CD14-positive monocyte (primary cell): ENCODE measurements at places on chromosomes 5 and 9.

DNA sequence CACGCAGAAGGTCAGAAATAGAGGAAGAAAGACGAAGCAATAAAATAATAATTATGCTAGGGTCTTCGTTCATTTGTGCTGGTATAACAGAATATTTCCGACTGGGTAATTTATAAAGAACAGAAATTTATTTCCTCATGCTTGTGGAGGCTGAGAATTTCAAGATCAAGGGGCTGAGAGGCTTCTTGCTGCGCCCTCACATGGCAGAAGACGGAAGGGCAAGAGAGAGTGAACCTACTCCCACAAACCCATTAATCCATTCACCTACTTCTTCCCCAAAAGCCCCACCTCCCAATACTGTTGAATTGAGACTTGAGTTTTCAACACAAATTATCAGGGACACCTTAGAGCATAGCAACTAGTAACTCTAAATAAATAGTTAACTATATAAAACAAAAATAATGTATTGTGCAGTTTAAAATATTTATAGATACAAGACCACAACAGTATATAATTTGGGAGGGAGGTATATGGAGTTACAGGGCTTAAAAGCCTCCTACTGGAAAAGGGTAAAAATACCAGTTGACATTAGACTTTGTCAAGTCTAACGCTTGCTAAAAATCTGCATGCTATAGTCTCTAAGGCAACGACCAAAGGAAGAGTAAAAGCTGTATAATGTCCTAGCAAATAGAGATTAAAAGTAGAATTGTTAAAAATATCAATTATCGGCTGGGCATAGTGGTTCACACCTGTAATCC, 40.3 kb upstream of the NAA35 start:
- DNase-seq = peak; percentile 10

DNA sequence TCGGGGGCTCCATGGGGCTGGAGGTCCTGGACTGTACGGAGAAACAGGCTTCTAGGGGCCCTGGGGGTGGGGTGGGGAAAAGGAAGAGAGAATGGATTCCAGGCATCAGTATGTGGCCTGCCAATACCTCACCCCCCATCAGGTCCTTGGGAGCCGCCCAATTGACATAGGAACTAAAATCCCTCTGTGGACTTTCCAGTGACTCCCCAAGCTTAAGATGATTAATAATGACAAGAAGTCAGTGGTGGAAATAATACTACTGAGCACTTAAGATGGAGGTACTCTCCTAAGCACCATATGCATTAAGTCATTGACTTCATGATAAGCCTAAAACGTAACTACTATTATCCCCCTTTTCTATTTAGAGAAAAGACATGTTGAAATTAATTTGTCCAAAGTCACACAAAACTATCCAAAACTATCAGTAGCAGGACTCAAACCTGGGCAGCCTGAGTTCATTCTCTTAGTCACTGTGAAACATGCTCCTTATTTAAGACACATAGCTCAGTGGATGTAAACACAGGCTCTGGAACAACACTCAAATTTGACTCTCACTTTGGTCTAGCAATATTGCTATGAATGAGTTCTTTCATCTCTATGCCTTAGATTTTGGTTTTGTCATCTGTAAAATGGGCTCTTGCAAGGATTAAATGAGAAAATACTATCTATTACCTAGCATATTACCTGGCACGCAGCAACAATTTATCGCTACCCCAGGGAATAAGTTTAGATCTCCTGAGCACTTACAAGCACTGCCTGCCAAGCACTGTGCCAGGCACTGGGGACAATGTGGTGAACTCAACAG, 9.5 kb downstream of the SPRY4 start:
- DNase-seq = no peak

GRCh38 chr5:60514152-60514551, 185.8 kb downstream of the DEPDC1B start:
- no peak for DNase-seq

- DNase-seq = no peak
These were observed 363.5 kb downstream of the NDUFS4 start for GRCh38 chr5:53923961-53924360.

- no peak for DNase-seq
These were observed 32.0 kb downstream of the SEMA6A start for GRCh38 chr5:116542619-116543018.

GRCh38 chr9:120376101-120376500, 203.9 kb downstream of the CDK5RAP2 start:
- no peak for DNase-seq

GRCh38 chr5:36759117-36759516, 117.5 kb upstream of the NIPBL start:
- no peak for DNase-seq

GRCh38 chr5:129609710-129610109, 138.2 kb upstream of the MINAR2 start:
- no peak for DNase-seq

- DNase-seq = no peak
These were observed 28.4 kb downstream of the CSF1R start for GRCh38 chr5:150057996-150058395.

GRCh38 chr9:112896131-112896530, 5.5 kb upstream of the SLC46A2 start:
- DNase-seq = no peak

DNA sequence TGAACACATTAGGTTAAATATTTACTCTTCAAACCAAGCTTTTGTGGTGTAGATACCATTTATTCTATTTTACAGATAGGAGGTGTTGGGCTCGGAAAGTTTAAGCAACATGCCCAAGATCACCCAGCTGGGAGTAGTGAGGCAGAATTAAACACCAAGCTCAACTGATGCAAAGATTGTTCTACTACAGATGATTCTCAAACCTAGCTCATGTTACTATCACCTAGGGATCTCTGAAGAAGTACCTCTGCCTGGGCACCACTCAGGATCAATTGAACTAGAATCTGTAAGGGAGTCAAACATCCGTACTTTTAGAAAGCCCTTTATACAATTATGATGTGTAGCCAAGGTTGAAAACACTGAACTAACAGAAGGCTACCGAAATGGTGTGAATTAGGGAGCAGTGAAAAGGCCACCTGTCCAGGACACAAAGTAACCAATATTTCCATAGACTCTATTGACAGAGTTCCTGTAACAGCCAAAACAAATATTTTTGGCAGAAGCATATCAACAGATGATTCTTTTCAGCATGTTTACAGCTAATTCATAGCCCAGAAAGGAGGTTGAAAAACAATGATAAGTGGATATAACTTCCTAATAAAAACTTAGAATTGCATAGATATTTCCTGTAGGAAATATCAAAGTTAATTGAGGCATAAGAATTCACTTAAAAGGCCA, 158.5 kb upstream of the PTGER4 start:
- DNase-seq = no peak

- peak; percentile 49 for DNase-seq
These were observed 276.9 kb downstream of the EFNA5 start for GRCh38 chr5:107393851-107394250.

DNA sequence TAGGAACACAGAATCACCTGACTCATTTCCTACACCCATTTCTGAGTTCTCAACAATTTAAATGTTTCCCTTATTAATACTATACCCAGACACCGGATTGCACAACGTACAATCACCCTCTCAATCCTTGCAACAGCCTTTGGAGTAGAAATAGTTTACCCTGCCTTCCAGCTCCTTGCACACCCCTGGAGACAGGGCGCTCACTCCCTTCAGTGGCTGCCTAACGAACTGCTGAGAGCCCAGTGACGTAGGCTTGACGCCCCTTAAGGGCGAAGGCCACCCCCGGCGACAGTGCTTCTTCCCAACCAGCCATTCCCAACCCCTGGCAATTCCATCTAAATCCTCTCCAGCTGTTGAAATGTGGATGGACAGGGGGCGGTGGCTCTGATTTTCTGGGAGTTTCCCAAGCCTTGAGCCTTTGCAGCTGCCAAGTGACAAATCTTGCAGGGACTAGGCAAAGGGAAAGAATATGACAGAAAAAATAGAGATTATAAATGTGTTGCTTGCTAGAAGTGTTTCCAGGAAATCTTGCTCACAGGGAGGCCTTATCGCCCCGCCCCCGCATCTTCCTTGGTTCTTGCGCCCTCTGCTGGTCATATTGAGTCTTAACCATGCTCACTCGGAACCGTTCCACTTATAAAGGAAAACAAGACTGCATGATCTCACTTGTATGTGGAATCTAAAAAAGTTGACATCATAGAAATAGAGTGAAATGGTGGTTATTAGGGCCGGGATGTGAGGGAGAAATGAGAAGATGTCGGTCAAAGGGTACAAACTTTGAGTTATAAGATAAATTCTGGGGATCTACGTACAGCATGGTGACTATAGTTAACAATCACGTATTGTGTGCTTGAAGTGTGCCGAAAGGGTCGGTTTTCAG, 7.6 kb upstream of the BARX1 start:
- DNase-seq = peak; percentile 78

DNA sequence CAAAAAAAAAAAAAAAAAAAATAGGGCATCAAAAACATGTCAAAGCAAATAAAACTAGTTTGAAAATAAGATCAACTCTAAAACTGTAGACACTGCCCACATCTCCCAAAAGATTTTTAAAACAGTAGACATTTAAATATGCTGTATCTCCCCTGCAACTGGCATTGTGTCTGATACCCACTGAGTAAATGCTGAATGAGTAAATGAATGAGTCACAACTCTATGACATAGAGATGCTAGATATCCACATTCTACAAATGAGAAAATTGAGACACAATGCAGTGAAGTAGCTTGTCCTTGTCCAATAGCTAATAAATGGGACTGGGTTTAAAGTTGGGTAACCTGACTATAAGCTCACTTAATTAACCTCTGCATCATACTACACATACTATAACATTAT, 14.1 kb upstream of the MAP1B start:
- DNase-seq = no peak

GRCh38 chr5:171272996-171273970, 35.8 kb upstream of the TLX3 start:
- no peak for DNase-seq

DNA sequence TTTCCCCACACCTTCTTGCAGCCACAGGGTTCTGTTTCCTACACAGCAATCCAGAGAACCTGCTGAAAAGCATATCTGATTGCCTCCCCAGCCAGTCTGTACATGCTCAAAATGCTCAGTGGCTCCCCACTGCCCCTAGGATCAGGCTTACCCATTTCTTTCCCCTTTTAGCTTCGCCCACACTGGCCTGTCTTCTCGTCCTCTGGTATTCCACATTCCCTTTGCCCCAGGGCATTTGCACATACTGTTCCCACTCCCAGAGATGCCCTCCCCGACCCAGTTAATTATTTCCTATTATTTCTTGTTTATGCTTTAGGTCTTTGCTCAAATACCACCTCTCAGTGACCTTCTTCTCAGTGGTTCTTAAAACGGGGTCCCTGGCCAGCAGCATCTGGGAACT, 6.7 kb upstream of the TSPAN17 start:
- DNase-seq = no peak

DNA sequence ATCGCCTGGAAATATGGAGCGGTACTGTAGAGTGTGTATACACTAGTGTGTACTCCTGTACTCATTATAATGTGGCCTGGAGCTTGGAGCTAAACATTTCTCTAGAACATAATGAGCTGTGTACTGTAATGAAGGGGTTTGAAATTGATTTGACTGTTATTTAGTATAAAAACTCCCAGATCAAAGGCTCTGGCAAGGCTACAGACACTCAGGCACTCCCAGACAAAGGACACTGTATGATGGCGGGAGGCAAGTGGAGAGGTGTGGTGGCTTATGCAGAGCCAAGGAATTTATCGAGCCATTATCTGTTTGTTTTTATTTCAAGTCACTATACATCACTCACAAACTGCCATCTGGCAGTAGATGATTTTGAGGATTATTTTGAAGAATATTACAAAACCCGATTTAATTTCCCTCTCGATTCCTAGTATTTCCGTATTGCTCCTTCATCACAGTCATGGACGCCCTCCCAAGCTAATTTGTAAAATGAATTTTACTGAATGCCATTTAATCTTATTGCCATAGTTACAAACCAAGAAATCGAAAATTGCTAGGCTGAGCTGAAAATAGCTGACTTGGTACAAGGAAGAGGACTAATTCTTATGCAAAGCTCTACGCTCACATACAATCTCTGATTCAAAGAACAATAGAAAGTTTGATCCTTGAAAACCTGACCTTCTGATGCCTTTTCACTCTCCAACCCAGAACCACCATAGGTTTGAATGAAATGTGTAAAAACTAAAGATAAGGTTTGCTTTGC, 240.2 kb upstream of the SEMA6A start:
- DNase-seq = no peak

DNA sequence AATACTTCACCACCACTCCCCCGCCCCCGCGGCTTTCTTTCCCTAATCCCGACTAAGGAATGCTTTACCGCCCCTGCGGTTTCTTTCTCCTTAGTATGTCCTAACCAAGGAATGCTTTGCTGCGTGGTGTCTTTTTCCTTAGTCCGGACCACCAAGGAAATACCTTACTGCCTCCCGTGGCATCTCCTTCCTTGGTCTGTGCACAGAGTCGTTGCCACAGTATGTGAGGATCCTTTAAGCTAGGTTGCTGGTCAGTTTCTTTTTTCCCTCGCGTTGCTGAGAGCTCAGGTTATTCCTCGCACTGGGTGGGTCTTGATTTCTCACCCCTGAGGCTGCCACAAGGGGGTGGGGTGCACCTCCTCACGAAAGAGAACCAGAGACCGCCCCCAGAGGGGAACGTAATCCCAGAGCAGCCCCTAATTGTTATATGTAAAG, 309.4 kb downstream of the NR3C1 start:
- no peak for DNase-seq

GRCh38 chr5:118533156-118533555, 455.2 kb downstream of the DTWD2 start:
- no peak for DNase-seq

DNA sequence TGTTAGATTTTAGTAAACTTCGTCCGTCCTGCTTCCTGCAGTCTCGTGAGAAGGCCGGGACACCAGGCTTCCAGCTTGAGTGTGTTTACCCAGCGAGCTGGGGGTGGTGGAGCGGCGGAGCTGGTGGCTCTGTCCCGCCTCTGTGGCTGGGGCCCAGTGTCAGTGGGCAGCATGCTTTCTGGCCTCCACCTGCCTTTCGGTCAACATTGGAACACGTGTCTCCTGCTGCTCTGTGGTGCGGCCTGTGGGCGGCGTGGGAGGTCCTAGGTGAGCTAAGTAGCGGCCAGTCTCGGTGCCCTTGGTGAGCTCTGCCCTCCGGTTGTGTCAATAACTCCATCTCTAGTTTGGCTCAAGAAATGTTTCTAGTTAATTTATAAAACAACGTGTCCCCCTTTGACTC, 125.9 kb downstream of the GADD45G start:
- DNase-seq = no peak

- no peak for DNase-seq
These were observed 194.0 kb downstream of the IRX2 start for GRCh38 chr5:2557435-2557834.

GRCh38 chr5:107257885-107258520, 412.7 kb downstream of the EFNA5 start:
- no peak for DNase-seq
